ENCODE measurements at places on chromosomes 11 and 22.

DNA sequence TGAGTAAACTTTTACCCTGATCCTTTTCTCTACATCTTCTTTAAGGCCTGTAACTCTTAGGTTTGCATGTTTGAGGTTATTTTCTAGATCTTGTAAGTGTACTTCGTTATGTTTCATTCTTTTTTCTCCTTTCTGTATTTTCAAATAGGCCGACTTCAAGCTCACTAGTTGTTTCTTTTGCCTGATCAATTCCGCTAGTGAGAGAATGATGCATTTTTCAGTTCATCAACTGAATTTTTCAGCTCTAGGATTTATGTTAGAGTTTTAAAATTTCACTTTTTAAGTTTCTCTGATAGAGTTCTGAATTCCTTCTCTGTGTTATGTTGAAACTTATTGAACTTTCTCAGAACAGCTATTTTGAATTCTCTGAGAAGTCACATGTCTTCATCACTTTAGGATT, 55.5 kb upstream of the NARS2 start:
- DNase-seq: no peak

- peak; percentile 62 for DNase-seq
Measured at GRCh38 chr11:74453373-74453975, 13.9 kb downstream of the KCNE3 start.

- no peak for DNase-seq
Measured at GRCh38 chr11:45472716-45473317, 186.7 kb upstream of the SYT13 start.

DNA sequence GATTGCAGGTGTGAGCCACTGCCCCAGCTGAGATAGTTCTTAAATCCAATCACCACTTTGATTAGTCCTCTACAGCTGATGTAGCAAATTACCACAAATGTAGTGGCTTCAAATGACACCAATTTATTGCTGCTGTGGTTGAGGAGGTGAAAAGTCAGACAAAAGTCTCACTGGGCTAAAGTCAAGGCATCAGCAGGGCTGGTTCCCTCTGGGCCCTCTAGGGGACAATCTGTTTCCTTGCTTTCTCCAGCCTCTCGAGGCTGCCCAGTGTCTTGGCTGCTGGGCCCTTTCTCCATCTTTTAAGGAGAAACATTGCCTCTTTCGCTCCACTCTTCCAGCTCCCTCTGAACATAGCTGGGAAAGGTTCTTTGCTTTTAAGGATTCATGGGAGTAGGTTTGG, 50.5 kb upstream of the SHANK2 start:
- no peak for DNase-seq

- DNase-seq: no peak
Measured at GRCh38 chr11:111367411-111368284, 11.4 kb downstream of the POU2AF1 start.

- DNase-seq: no peak
Measured at GRCh38 chr11:123525097-123525496, 95.0 kb downstream of the GRAMD1B start.

DNA sequence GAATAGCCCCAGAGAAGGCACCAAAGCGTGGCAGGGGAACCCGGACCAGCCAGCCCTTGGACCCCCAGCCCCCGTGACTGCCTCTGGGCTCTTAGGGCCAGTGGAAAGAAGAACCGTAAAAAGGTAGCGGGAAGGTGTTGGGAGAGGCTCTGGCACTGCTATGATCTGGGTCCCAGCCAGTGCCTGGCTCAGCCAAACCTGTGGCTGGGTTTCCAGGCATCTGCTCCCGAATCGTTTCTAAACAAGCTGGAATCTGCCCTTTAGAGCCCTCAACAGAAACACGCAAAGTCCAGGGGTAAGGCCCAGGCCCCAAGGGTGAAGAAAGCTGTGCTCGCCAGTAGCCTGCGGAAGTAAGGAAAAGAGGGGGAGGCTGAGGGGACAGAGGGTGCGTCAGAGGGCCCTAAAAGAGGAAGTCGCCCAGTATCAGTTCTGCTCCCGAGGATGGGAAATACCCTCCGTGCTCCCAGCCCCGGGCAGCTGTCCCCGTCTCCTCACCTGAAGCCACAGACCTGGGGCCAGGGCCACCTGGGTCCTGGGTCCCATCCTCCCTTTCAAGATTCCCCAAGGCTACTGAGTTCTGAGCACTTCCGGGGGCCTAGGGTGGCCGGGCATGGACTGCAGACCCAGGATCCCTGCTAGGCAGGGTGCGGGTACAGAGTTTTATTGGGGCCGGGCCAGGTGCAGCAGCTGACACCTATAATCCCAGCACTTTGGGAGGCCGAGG, 24.7 kb downstream of the IL10RA start:
- no peak for DNase-seq

GRCh38 chr11:95095858-95096587, 6.4 kb downstream of the ENDOD1 start:
- no peak for DNase-seq

GRCh38 chr11:110097459-110098012, 4.3 kb downstream of the ZC3H12C start:
- no peak for DNase-seq

GRCh38 chr22:19383292-19383691, 48.2 kb downstream of the HIRA start:
- DNase-seq: no peak

DNA sequence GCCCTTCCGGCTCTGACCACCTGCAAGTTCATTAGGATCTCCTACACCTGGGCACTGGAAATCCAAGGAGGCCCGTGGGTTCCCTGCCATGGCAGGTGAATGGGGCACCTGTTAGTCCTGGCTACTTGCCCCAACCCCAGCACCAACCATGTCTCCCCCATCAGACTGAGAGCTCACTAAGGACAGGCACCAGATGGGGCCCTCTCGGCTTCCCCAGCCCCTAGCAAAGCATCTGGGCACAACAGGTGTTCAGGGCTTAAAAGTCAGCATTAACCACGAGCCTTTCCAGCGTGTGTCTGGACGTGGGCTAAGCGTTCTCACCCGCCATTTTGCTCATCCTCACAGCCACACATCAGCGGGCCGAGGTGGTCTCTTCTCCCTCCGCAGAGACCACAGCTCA, 2.2 kb downstream of the SULT4A1 start:
- DNase-seq: no peak

- DNase-seq: no peak
Measured at GRCh38 chr11:72446929-72447769, 12.8 kb upstream of the CLPB start.

DNA sequence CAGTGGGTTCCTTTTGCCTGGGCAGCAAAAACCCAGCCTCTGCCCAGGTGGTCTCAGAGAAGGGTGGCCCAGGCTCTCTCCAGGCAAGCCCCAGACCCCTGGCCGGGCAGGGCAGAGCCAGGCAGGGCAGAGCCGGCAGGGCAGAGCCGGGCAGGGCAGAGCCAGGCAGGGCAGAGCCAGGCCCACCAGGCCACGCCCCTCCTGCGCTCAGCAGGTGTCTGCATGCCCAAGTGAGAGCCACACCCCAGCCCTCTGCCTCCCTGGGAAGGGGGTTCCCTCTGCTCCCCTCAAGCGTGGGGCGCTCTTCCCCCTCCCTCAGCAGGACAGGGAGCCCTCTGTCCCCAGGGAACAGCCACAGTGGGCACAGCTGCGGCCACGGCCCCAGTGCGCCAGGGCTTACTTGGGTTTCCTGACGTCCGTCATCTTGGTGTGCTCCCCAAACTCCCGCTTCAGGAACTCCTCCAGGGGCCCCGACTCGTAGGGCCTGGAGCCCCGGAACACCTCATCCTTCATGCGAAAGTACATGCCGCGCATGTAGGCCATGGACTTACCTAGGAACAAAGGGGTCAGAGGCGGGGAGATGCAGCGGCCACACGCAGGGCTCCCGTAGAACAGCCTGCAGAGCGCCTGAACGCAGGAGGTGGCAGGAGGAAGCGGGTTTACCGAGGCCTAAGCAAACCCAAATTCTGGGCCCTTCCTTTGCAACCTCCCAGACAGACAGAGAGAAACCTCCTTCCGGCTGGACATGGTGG, 10.1 kb upstream of the BAIAP2L2 start:
- no peak for DNase-seq

- DNase-seq: no peak
Measured at GRCh38 chr11:10818594-10818993, 9.9 kb upstream of the EIF4G2 start.

- no peak for DNase-seq
Measured at GRCh38 chr11:66159324-66159984, 89.4 kb downstream of the PACS1 start.

DNA sequence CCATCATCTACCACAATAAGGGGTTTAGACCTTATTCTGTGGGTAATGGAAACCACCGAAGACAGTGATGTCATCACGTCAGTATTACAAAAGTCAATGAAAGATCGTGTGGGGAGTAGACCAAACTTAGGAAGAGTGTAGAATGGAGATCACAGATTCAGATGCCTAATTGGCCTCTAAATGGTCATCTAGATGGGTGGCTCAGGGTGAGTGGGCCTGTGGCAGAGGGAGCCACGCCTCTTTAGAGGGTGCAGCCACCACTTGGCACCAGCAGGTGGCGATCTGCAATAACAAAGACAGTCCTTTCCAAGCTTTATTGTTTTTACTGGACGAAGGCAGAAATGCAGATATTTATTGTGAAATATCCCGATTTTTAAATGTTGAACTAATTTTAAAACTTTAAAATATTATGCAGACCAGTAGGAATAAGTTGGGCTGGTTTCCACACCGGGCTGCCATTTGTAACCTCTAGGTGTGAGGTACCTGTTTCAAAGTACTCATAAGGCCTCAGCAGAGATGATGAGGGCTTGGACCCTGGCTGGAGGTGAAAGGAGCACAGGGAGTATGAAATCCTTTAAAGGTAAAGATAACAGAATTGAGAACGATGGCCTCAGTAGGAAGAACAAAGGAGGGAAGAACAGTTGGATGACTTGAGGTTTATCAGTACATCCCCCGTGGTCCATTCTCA, 222.0 kb downstream of the DBX1 start:
- DNase-seq: no peak

GRCh38 chr11:118263695-118264568, at the start of gene MPZL2:
MPZL2 (minus strand) TSS chr11:118264297; CDS start chr11:118264153, 144 bp downstream.
- DNase-seq: peak; percentile 47

- DNase-seq: no peak
Measured at GRCh38 chr11:94031625-94032024, 10.5 kb downstream of the HEPHL1 start.

DNA sequence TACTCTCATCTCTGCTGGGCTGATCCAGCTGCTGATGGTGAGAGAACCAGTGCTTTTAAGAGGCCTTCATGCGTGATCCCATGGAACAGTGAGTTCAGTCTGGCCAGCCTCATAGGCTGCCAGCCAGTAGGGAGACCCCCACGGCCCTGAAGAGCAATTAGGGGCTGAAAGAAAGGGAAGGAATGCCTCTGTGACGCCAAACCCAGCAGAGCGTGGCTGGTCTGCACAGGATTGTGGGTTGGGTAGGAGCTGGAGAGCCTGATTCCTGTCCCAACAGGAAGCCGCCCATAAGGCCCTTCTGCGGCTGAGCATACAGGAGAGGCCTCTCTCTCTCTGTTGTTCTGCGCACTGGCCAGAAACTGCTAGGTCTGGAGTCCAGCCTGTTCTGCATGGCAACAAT, 181.5 kb upstream of the E2F8 start:
- DNase-seq: no peak

DNA sequence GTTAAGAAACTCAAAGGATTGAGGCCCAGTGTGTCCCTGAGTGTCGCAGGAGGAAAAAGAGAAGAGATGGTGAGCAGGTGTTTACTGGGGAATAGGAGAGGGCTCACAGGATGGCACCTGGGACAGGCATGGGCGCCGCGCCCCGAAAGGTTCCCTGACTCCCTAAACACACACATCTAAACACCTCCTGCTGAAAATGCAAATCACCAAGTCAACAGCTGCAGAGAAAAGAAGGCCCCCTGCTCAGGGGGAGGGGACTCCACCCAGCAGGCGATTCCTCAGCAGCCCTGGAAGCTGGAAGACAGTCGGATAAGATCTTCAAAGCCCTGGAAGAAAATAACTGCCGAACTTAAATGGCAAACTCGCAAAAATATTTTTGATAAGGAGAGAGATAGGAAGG, 377.2 kb downstream of the BRD1 start:
- DNase-seq: no peak

GRCh38 chr11:8062781-8063257, 18.2 kb upstream of the TUB start:
- no peak for DNase-seq

DNA sequence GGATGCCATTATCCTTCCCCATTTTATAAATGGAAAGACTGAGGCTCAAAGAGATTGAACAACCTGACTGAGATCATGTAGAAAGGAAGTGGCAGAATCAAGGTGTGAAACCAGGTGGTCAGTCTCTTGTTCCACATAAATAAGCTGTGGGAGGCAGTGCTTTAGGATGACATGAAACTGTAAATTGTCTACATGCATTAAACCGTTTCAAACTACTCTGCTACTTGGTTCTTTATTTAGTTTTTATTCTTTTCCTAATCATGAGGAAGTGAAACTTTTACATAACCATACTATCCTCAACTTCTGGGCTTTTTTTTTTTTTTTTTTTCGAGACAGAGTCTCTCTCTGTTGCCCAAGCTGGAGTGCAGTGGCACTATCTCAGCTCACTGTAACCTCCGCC, 34.9 kb downstream of the CADM1 start:
- DNase-seq: no peak

DNA sequence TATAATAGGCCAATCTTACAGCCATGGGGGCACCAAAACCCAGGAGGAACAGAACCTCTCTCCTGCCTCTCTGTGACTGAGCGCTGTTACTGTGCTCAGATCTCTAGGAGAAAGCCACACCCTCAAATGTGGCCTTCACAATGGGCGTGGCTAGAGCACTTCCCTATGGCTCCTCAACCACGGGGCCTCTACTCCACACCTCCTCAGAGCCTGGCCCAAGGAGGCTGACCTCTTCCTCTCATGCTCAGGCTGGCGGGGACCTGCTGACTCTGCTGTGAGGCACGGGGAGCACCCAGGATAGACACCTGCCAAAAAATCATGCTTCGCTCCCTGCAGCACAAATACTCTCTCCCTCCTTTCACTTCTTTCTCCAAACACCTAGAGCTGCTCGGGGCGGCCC, 41.0 kb downstream of the C11orf58 start:
- no peak for DNase-seq

GRCh38 chr11:26753723-26754504, 32.1 kb upstream of the SLC5A12 start:
- DNase-seq: no peak

- no peak for DNase-seq
Measured at GRCh38 chr22:49084206-49084605, 743.5 kb downstream of the BRD1 start.

DNA sequence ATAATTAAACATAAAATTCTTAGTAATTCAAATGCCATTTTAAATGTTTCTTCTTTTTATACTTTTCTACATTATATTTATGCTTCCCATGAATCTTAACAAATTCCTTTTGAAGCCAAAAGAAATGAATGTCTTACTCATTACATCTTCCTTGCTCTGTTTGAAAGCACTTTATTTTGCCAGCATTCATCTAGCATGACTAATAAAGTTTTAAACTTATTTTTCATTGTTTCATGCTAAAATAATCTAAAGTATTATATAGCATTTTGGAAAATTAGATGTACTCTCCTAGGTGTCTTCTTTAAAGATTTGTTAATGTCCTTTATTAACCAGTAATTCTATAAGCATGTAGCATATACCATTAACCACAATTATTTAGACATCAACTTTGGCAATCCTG, 9.7 kb upstream of the PIWIL4 start:
- no peak for DNase-seq

Measured in activated naive CD4-positive, alpha-beta T cell treated with anti-CD3 and anti-CD28 coated beads, Interleukin-2, amount 50 U/mL, for 16 hours (primary cell).